ENCODE measurements at places on chromosomes 4 and X.
A peak's percentile ranks its signal among the peaks of the same experiment; 100 is the strongest.

DNA sequence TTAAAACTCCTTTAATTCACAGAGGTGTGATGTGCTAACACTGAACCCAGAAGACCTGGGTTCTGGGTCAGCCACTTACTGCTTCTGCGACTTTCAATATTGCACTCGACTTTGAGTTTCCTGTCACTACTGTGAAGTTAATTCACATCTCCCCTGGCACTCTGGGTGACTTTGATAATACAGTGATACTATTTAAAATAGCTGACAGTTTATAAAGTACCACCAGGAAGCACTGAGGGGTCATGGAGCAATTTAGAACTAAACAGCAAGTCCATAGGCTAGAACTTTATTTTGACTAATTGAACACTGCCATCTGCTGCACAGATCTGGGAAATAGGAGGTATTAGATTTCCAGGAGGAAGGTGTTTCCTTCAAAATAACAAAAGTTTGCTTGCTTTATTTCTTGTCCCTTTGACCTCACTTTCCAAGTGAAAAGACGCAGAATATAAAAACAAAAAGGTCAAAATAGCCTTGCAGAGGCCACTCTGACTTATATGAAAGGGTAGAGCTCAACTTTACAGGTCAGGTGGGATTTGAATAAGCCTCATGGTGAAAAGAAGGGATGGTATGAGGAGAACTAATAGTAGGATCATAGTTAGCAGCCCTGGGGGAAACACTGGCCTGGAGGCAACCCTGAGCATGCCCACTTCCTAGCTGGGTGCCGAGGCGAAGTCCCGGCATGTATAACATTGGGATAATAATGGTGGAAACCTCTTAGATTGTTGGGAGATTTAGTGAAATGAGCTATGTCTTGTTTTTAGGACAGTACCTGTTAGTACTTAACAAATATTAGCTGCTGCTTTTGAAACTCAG lies 53.4 kb downstream of the ZNF518B start:
- H3K27ac ChIP-seq: no peak overlapping the region
- H3K4me3 ChIP-seq: no peak overlapping the region
- no peaks in the 10 kb centered on the region for H3K27me3 ChIP-seq
- no peaks in the 10 kb centered on the region for H3K4me1 ChIP-seq
- no peak for DNase-seq

DNA sequence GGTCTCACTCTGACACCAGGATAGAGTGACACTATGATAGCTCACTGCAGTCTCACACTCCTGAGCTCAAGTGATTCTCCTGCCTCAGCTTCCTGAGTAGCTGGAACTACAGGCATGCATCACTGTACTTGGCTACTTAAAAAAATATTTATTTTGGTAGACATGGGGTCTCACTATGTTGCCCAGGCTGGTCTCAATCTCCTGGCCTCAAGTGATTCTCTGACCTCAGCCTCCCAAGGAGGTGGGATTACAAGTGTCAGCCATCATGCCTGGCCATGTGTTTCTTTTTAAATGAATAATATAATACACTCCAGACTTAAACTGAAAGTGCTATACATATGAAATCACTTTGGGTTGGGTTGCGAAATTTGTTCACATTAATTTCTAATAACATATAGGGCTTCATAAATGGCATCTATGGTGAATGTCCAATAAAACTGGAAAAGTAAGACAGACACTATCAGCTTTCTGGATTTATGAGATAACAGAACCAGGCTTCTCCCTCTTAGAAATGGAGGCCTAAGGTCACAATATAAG lies 48.0 kb downstream of the SEC24D start:
- peaks cover 2% of the 10 kb centered on the region for H3K36me3 ChIP-seq
- no peak overlapping the region for H3K4me3 ChIP-seq
- H3K4me1 ChIP-seq: peaks cover 23% of the 10 kb centered on the region
- DNase-seq: no peak
- H3K27ac ChIP-seq: no peak overlapping the region

- H3K27ac ChIP-seq: no peak within 1 kb of the TSS
- H3K36me3 ChIP-seq: no peaks in the 10 kb centered on the region
- peaks cover 12% of the 10 kb centered on the region for H3K4me1 ChIP-seq
- peak within 1 kb of the TSS; percentile 39 for H3K4me3 ChIP-seq
These were observed at the start of gene ANOS1 for GRCh38 chrX:8731559-8732395. TSS of gene ANOS1 (minus strand) at chrX:8732137. CDS start at chrX:8732036, 101 bp downstream.

DNA sequence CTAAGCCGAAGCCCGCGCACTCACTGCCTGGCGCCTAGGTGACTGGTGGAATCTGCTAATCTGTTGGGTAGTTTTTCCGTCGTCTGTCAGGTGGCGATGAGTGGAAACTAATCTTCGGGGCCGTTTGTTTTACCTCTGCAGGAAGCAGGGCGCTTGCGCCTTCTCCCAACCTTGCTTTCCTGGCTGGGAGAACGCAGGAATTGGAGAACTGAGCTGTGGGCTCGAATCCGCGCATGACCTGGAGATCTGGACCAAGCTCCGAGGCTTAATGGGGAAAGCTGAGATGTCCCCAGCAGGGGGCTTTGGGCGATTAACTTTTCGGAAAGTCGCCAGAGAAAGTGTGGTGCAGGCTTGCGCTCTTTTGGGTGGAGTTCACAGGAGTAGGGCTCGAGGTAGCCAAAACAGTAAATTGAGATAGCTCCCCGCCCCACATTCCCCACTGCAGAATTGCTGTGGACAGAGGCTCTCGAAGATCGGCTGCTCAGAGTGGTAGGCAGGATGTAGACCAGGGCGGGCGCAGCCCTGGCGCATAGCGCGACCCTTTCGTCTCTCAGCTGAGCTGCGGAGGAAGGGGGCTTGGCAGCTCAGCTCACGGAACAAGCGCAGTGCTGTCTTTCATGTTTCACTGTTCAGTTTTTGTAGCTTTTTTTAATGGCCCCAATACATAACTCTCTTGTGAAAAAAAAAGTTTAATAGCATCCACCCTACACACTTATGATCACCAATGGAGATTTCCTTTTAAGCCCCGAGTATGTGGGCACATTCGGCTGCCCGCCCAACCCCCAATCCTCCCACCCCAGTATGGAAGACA lies 2.7 kb upstream of the FGF5 start:
- no peaks in the 10 kb centered on the region for H3K36me3 ChIP-seq
- no peak overlapping the region for H3K4me3 ChIP-seq
- H3K4me1 ChIP-seq: peaks cover 21% of the 10 kb centered on the region
- no peak for DNase-seq
- H3K27me3 ChIP-seq: no peaks in the 10 kb centered on the region

DNA sequence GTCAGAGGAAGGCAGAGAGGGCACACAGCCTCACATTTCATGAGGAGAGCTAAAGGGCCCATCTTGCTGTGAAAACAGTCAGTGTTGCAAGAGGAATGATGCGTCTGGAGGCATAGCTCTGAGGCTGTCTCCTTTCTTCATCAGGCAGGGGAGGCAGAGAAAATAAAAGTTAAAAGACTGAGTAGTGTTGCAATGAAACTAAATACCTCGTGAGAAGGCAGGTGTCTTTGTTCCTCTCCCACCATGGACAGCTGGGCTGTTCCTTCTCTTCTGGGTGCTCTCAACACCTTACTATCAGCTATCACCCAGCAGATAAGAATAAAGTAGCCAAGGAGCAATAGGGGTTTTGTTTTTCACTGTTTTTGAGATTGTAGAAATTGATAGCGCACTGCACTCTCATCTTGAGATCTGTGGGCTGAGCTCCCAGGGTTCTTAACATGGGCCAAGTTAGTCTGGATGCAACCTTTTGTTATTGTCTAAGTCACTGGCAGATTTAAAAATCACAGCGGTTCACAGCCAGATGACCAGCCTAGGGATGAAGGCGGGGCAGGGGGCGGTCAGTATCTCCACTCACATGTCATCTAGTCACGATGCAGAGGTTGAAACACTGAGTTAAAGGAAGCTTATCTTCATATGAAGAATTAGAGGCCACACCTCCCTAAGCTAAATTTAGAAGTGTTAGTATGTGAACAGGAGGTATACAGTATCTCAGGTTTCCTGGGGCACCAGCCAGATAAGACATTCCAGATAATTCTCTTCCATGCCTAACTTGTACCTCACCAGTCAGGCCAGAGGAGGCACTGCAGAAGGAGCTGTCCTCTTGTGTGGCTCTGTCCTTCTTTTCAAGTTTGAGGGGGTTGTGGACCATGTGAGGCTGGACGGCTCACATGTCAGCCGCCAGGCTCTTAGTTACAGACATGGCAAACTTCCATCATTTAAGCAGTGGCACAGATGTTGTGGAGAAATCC lies 36.9 kb downstream of the PARM1 start:
- DNase-seq: no peak
- no peaks in the 10 kb centered on the region for H3K36me3 ChIP-seq
- H3K4me3 ChIP-seq: no peak overlapping the region
- no peak overlapping the region for H3K27ac ChIP-seq
- H3K4me1 ChIP-seq: peaks cover 13% of the 10 kb centered on the region

DNA sequence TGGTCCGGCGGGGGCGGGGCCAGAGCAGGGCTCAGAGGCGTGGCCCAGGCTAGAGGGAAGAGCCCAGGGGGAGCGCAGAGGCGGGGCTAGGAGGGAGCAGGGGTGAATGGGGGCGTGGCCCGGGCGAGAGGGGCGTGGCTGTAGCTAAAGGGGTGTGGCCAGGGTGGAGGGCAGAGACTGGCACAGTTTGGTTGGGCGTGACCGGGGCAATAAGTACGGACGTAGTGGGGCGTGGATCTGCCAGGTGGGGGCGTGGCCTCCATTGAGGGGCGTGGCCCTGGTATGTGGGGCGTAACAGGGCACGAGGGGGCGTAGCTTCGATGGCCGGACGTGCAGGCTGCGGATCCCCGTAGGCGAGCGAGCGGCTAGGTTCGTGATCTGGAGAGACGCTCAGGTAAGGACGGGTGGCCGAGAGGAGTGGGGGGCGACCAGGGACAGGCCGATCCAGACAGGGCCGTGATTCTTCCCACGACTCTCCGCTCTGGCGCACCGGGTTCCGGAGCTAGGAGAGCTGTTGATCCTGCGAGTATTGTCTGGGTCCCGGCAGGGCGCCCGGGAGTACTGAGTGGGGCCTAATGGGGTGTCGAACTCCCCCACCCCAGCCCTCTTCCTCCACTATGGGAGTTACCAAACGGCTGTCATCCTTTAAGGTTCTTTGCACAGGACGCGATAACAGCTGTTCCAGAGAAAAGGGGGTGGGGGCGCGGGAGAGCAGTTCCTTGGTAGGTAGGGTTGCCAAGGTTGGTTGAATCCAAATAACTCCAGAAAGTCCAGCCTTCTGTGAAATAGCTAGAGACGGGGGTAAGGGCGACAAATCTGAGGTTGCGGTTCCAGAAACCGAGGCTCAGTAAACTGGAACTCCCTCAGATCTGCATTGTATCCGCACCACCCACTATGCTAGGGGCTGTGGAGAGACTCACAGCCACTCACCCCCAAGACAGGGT lies at the start of gene CA5B:
Gene CA5B (plus strand): TSS at position 312 of the 944 bp plus-strand sequence. CDS start 11,754 bp downstream, outside the sequence.
- H3K4me1 ChIP-seq: peaks cover 25% of the 10 kb centered on the region
- no peaks in the 10 kb centered on the region for H3K36me3 ChIP-seq
- H3K27ac ChIP-seq: peak within 1 kb of the TSS; percentile 65
- H3K4me3 ChIP-seq: peak within 1 kb of the TSS; percentile 52

DNA sequence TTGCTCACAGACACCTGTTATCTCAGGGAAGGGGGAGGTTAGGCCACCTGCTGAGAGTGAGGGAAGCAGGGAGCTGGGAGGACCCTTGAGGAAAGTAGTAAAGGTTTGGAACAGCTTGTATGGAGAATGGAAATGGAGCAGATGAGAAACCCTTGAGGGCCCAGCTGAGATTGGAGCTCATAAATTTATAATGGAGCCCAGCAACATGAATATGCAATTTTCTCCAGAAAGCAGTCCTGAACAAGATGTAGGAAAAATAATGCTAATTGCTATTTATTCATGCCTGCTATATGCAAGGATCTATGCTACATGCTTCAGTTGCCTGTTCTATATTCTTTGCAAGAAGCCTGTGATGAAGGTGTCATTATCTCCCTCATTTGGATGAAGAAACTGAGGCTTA lies 67.5 kb upstream of the LEF1 start:
- no peak overlapping the region for H3K4me3 ChIP-seq
- no peak overlapping the region for H3K27ac ChIP-seq
- H3K36me3 ChIP-seq: no peaks in the 10 kb centered on the region

DNA sequence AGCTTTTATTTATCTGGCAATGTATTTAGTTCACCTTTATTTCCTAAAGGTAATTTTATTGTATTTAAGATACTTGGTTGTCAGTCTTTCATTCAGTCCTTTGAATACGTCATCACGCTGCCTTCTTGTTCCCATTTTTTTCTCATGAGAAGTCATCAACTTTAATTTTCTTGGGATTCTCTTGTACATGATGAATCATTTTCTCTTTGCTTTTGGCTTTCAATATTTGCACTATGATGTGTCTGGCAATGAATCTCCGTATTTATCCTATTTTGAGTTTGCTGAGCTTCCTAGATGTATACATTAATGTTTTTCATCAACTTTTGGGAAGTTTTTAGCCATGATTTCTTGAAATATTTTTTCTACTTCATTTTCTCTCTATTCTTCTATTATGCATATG lies 28.4 kb downstream of the CLDN2 start:
- H3K36me3 ChIP-seq: no peaks in the 10 kb centered on the region
- DNase-seq: no peak
- H3K27ac ChIP-seq: no peak overlapping the region
- no peaks in the 10 kb centered on the region for H3K4me1 ChIP-seq
- H3K4me3 ChIP-seq: no peak overlapping the region

DNA sequence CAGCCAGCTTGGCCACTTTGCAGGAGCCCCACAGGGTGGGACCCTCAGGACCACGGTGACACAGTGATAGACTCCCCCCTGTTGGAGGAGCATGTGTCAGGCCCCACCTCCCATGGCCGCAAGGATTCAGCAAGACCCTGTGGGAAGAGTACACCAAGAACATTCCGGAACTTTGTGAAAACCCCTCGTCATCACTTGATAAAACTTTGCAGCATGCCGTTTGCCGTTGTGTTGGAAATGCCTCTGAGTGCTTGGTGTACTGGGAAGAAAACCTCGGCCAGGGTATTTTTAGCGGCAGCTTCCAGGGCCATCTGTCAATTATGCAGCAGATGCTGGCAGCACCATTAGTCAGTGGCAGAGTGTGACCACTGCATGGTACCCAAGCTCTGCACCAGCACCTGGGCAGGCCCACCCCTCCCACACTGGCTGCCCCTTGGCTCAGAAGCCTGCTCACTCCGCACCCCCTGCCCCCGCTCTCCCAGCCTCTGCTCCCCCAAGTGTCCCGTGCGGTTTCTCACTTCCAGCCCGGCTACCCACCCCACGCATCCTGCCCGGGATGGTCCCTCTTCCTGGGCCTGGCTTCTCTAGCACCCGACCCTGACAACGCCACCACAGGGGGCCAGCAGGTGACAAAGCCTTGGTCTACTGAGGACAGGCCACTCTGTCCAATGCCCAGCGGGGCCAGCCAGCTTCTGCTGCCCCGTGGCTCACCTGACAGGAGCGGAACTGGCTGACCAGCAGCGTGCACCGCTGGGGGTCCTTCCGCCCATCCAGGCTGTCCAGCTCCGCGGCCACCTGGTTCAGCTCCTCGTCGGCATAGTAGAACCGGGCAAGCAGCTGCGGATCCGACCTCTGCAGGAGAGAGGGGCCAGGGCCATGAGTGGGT lies 65.0 kb downstream of the ZFYVE28 start:
- H3K36me3 ChIP-seq: no peaks in the 10 kb centered on the region
- H3K27ac ChIP-seq: no peak overlapping the region
- no peaks in the 10 kb centered on the region for H3K4me1 ChIP-seq
- no peak for DNase-seq
- H3K27me3 ChIP-seq: no peaks in the 10 kb centered on the region

- DNase-seq: no peak
- H3K27ac ChIP-seq: no peak overlapping the region
- no peaks in the 10 kb centered on the region for H3K36me3 ChIP-seq
- H3K4me3 ChIP-seq: no peak overlapping the region
These were observed 95.6 kb downstream of the ADAMTS3 start for GRCh38 chr4:72473434-72473900.
